Aorta (tissue), 5 donors: ENCODE measurements at places on chromosomes 2 and 18. TPM values are rescaled to one million over a fixed set of nuclear protein-coding genes. Genes with fewer than 3 reads are reported as not detected.

Gene IL36RN
- total RNA-seq, result not detected

Gene SERPINB10
- total RNA-seq, result not detected

Gene PDE1A
- 17.1 TPM for total RNA-seq

Gene VWA3B
- 1.0 TPM for total RNA-seq

Gene FTCDNL1
- 1.4 TPM for total RNA-seq

DNA sequence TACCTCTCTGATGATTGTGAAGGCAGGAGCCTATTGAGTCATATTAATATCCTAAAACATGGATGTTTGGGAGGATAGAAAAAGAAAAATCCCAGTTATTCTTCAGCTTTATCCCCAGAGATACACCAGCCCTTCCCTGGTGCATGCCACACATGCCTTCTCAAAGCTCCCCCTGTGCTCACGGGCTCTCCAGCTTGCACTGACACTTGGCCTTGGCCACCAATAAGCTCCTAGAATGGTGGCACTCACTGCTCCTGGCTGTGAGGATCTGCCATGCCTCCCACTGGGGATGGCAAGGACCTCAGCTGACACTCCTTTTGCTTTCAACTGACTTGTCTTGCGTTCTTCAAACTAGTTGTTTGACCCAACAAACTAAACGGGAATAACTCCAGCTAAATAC, 15.9 kb downstream of the SLC14A1 start:
- no peak overlapping the region for H3K27ac ChIP-seq
- no peak for DNase-seq
- no peak overlapping the region for H3K4me3 ChIP-seq
- no peaks in the 10 kb centered on the region for H3K36me3 ChIP-seq

GRCh38 chr18:50080932-50081560, 113.9 kb downstream of the MYO5B start:
- H3K4me1 ChIP-seq, result peaks cover 11% of the 10 kb centered on the region
- DNase-seq, result no peak
- H3K27me3 ChIP-seq, result no peaks in the 10 kb centered on the region

GRCh38 chr2:18297534-18298058, 262.9 kb downstream of the RDH14 start:
- DNase-seq, result no peak
- H3K27ac ChIP-seq, result no peak overlapping the region
- H3K36me3 ChIP-seq, result no peaks in the 10 kb centered on the region
